ENCODE measurements at places on chromosomes 7 and 10.

DNA sequence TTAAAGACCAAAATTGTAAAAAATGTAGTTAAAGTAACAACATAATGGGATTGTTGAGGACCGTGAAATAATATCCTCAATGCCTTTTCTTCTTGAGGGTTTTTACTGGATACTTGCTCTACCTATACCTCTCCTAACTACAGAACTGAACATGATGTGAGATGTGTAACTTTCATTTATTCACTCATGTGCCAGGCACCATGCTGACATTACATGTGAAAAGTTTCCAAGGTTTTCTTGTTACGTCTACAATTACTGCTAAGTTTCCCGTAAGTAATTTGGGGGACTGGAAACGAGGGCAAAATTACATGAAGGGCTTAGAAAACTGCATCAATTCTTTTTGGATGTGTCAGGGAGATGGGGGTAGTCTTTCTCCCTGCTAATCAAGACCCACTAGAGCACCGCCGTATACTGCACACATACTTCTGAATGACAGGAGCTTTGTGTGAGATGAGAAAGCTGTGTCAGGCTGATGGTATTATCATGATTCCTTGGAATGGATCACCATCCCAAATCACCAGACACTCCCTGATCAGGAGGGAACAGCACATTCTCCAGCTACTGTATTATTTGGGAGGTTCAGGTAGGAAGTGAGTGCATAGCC, 41.8 kb downstream of the PTPRZ1 start:
- no peak for DNase-seq

GRCh38 chr10:14429043-14429700, 98.4 kb upstream of the FRMD4A start:
- DNase-seq = no peak

DNA sequence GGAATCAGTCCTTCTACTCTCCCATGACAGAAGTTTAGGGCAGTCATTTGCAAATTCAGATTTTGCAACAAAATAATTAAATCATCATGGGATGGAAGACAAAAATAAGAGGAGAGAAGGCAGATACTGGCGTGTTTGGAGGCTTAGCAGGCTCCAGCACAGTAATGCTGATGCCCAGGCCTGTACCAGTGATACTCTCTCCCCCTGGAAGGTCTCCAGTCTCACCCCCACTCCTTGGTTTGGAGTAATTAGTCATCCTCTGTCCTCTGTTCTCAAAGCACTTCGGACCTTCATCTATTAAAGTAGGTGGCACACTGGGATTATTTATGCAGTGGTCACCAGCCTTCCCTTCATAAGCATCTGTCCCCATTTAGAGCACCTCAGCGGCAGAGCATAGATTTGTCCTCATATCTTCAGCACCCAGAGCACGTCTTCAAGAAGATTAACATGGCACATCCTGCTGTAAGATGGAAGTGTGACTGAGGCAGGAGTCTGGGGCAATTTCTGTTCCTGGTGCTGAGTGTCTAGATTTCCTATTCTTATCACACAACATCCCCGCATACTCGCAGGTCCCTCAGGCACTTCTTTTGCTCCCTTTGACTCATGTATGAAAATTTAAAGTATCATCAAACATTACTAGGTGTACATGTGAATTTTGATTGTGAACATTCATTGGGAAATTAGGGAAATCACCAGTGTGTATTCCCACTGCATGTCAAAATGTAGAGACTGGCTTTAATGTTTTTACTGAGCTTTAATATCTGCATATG, 31.3 kb upstream of the TRIL start:
- no peak for DNase-seq

GRCh38 chr10:7029672-7030071, 381.2 kb downstream of the SFMBT2 start:
- no peak for DNase-seq

DNA sequence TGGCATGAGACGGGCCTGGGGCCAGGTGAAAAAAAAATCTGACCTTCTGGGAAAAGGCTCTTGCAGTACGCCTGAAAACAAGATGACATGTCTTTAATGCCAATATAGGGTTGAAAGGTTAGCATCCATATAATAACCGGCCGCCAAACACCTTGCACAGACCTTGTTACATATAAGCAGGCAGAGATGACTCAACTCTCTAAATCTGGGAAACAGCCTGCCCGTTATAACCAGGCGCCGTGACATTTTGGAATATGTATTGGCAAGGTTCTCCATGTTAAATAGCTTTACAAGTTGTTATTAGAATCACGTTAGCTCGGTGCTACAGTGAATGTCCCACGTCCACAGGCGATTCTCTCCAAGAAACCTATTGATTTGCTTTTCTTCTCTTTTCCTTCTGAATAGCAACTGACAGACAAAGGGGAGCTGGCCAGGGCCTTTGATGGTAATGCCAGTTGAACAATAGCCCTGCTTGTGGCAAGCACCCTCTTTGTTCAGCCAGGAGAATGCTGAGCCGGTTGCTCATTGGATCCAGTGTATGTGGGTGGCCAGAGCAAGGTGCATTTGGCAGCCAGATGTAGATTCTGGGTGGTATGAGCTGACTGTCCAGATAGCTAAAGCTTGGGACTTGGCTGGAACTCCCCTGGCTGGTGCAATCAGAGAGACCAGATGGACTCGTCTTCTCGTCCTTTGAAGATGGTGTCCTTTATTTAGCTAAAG, 80.1 kb upstream of the AUTS2 start:
- DNase-seq = no peak

DNA sequence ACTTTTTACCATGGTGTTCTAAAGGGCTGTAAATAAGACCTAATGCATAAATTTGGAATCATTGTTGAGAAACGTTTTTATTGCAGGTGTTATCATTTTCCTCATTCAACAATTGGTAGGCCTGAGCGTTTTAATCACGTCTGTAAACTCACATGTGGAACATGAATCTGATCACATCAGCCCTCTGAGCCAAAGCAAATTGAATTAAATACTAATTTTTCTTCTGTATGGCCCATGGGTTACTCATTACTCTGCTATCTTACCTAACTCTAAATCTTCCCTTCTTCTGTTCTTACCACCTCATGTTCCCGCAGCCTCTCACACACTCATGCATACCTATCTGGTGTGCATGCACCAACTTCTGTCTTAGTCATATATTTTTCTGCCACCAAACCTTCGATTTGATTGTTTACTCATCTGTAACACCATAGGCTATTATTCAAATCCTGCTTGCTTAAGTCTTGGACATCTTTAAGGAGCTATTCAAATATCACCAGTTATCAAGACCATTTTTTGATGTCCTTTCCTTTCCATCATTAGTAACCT, 82.3 kb downstream of the NXPH1 start:
- DNase-seq = no peak

GRCh38 chr7:64863021-64863420, 40.1 kb upstream of the ZNF273 start:
- DNase-seq = no peak

- DNase-seq = no peak
Measured at GRCh38 chr7:107479303-107479702, 9.4 kb downstream of the GPR22 start.

GRCh38 chr10:71763352-71764127, 9.8 kb downstream of the VSIR start:
- no peak for DNase-seq

- DNase-seq = no peak
Measured at GRCh38 chr7:15478401-15478800, 83.4 kb downstream of the AGMO start.

GRCh38 chr7:29332875-29333855, 138.6 kb downstream of the CHN2 start:
- no peak for DNase-seq

- DNase-seq = no peak
Measured at GRCh38 chr7:36491317-36491716, 101.7 kb downstream of the ANLN start.

DNA sequence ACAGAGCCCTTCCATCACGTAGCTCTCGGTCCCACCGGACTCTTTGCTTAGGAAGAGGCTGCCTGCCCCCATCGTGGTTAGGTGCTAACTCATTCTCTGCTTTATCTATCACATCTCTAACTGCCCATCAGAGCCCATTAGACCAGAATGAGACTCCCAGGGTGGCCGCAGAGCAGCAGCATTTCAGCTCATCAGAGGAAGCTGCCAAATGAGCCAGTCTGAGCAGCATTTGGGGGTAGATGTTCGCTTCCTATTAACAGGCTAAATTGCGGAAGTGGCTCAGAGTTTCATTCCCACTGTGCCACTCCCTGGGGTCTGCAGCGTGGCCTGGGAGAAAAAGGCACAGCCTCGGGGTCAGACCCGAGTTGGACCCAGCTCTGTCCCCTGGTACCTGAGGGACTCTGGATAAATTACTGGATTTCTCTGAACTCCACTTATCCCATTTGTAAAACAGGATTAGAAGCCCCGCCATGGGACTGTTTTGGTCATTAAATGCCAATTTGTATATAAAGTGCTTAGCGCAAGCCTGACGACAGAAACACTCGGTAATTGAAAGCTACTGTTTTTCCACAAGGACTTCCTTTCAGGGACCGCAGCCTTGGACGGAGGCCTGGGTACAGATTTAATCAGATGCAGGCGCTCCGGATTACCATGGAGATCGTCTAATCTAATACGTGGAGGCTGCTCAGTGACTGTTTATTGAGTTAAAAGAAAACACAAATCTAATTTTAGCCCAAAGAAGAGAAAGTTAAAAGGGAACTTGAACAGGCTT, 73.8 kb upstream of the PRLHR start:
- no peak for DNase-seq

DNA sequence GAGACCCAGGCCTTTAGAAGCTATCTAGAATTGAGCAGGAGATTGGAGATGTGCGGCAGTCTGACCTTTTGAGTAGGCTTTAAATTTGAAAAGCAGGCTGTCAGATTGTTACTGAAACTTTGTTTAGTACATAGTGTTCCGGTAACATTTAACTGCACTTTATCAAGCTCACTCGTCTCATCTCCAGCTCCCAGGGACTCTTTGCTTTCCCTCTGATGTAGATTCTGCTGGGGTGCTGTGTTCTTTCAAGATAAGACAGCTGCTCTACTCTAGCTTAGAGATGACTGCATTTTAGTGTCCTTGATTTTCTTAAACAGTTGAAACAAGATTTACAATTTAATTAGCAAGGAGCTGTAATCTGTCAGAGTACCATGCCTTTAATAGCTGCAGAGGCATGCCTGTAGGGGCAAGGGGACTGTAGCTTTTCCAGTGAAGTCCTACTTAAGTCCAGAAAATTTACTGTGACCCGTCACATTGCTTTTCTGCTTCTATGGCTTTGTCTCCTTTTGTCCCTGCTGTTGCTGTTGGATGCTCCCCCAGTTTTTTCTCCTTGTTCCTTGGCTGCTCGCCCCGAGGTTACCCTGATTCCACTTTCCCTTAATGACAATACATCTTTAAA, 56.4 kb upstream of the MTPN start:
- DNase-seq = no peak

DNA sequence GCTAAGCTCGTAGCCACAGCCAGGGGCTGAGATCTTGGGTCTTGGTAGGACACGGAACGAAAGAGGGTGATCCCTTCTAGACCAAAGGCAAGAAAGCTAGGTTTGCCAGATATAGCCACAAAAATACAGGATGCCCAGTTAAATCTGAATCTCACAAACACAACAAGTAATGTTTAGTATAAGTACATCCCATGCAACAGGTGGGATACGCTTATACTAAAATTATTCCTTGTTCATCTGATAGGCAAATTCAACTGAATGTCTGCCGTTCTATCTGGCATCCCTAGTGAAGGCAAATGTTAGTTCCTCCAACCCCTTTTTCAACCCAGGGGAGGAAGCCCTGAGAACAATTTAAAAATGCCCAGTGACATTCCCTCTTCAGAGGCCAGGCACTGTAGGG, 131.1 kb upstream of the MGMT start:
- no peak for DNase-seq

- no peak for DNase-seq
Measured at GRCh38 chr7:144497282-144497681, 93.8 kb upstream of the NOBOX start.

- DNase-seq = no peak
Measured at GRCh38 chr7:129136887-129137642, 7.4 kb upstream of the TSPAN33 start.

DNA sequence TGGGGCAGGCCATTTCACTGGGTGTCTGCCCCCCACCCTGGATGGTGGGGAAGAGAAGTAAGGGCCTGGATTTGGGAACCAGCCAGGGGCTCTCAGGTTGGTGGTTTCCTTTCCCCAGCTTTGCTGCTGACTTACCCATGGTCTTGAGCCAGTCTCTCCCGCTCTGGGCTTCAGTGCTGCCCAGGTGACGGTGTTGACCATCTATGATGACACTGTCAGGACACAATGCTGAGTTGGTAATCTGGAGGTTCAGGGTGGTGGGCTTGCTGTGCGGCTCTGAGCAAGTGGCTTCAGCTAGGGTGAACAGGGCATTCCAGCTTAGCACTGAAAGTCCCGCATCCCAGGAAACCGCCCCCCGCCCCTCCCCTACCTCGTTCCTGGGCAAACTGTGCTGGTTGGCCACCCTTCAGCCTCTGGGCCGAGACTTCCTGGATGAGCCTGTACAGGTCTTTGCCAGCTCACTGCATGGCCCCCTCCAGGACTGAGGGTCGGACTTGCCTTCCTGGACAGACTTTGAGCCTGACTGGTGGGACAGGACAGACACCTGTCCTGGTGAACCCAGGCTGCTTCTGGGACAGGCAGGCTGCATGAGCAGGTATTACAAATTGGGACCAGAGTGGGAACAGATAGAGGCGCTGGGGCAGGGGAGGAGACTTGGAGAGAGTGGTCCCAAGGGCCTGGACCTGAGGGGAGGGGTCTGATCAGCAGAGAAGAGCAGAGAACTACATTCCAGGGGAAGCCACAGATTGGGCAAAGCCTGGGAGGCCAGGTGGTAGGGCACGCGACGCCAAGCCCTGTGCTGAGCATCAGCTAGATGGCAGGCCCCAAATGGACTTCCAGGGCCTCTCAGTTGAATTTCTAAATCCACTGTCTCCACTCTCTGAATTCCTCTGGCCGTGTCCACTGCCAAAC, 19.9 kb upstream of the ZMIZ1 start:
- no peak for DNase-seq

DNA sequence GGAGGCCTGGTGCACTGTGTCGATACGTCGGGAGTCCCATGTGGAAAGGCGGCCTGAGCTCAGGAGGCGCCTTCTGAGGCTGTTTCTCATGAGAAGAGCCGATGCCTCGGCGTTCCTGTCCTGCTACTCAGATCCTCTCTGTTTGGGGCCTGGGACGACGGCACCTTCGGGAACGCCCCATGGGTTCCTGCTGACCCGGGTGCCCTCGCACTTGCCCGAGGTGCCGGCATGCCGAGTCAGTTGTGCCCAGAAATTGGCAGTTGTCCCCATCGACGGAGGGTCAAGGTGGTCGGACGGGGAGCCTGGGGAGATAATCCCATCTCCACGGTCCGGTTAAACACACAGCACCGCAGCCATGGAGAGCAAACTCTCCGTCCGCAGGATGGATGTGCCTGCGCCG, 33.0 kb downstream of the NKX6-2 start:
- no peak for DNase-seq

DNA sequence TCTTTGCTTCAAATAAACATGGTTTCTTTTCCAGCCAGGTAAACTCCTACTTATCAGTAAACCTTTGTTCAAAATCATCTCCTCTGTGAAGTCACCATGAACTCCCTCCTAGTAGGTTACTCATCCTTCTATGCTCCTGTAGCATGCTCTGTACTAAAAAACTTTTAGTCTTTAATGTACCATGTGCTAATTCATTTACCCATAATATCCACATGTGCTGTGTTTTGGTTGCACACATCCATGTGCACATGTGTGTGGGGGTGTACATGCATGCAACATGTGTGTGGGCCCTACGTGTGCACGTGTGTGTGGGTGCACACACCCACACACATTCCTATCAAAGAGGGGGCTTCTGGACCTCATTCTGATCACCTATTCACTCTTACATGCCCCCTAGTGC, 259.9 kb upstream of the SP4 start:
- no peak for DNase-seq
